ENCODE measurements at places on chromosomes 3 and 15.

DNA sequence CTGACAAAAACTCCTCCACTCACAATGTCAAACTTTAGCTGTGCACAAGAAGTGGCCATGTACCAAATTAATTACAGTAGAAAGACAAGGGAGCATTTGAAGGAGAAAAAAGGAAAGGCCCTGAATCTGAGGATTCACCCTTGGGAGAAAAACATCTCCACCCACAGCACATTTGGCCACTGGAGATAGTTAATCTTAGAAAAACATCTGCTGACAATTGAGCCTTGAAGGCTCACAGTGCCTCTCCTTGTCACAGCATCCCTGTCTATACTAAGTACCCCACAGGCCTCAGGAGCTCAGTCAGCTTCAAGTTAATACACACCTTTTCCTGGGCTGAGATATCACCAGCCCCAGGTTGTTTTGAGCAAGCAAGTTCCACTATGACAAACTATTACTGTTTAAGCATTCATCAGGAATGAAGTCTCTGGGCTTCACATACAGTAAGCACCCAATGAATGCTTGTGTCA, 78.1 kb upstream of the SETMAR start:
- H3K4me1 ChIP-seq = no peaks in the 10 kb centered on the region
- H3K36me3 ChIP-seq = no peaks in the 10 kb centered on the region
- H3K4me3 ChIP-seq = no peak overlapping the region
- DNase-seq = no peak

DNA sequence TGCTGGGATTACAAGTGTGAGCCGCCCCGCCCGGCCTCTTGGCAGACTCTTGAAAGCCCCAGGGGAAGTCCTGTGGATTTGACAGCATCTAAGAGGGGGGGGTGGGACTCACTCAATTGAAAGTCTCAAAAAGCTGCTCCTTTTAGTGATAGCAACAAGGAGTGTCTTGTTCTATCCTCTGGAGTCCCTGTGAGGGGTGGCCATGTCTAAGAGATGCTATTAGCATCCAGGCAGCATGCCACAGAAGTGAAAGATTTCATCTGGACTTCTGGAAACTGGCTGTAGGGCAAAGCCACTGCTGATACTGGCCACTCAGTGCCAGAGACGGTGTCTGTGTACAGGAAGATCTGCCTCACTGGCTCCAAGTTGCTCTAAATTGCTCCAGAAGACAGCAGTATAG, 74.0 kb downstream of the DHX36 start:
- no peaks in the 10 kb centered on the region for H3K4me1 ChIP-seq
- H3K36me3 ChIP-seq = peaks cover 31% of the 10 kb centered on the region
- DNase-seq = no peak
- no peak overlapping the region for H3K27ac ChIP-seq

DNA sequence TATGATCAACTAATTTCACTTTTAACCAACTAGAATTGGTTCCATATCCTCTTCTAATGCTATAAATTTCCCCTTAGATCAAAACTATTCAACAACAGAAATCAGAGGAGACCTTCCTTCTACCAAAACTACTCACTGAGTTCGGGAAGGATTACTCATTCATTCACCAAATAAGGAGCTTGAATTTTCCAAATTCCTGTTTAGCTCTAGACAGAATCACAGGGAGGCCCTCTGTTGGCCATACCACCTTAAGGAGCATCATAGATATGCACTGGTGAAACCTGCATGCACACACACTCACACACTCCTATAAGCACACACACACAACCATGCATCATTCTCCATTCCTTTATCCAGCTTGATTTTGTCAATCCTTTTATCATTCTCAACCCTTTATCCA, 49.0 kb downstream of the SUCLG2 start:
- H3K36me3 ChIP-seq = no peaks in the 10 kb centered on the region
- no peak overlapping the region for H3K4me3 ChIP-seq
- no peaks in the 10 kb centered on the region for H3K27me3 ChIP-seq
- no peak for DNase-seq
- H3K27ac ChIP-seq = no peak overlapping the region

DNA sequence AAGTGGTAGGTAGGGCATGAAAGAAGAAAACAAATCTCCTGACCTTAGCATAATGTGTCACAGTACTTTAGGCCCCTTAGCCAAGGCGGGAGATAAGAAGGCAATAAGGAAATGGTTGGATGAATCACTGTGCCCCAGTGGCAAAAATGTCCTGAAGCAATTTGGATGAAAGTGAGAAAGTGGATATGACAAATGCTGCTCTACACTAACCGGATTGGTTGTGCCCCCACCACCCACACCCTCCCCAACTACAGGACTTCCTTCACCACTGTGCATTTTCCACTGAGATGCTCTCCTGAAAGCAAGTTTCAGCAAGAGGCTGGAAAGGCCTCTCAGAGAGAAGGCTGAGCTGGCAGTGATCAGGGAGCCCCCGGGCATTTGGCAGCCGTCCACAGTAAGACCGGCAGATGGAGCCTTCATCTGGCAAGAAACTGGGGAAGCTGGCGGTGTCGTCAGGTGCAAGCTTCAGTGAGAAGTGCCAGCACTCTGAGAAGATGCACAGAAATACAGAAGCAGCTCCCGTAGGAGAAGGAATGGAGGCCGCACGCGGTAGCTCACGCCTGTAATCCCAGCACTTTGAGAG, 63.8 kb downstream of the ATP1B3 start:
- H3K27me3 ChIP-seq = no peaks in the 10 kb centered on the region
- peaks cover 8% of the 10 kb centered on the region for H3K4me1 ChIP-seq
- no peaks in the 10 kb centered on the region for H3K36me3 ChIP-seq
- H3K4me3 ChIP-seq = peak overlapping the region; percentile 4

- DNase-seq = no peak
- H3K4me1 ChIP-seq = no peaks in the 10 kb centered on the region
These were observed 13.3 kb upstream of the SRPRB start for GRCh38 chr3:133792171-133792763.

- H3K36me3 ChIP-seq = no peaks in the 10 kb centered on the region
- no peak overlapping the region for H3K4me3 ChIP-seq
- H3K27ac ChIP-seq = no peak overlapping the region
These were observed 153.5 kb downstream of the MECOM start for GRCh38 chr3:169509780-169510692.

GRCh38 chr15:27845535-27846369, 253.4 kb downstream of the OCA2 start:
- H3K4me1 ChIP-seq = no peaks in the 10 kb centered on the region
- no peak overlapping the region for H3K4me3 ChIP-seq
- DNase-seq = no peak

GRCh38 chr15:63833021-63833696, 589 bp downstream of the HERC1 start:
- H3K4me3 ChIP-seq = peak overlapping the region; percentile 90
- H3K4me1 ChIP-seq = peaks cover 37% of the 10 kb centered on the region
- DNase-seq = no peak
- H3K36me3 ChIP-seq = no peaks in the 10 kb centered on the region
- peak overlapping the region; percentile 91 for H3K27ac ChIP-seq

DNA sequence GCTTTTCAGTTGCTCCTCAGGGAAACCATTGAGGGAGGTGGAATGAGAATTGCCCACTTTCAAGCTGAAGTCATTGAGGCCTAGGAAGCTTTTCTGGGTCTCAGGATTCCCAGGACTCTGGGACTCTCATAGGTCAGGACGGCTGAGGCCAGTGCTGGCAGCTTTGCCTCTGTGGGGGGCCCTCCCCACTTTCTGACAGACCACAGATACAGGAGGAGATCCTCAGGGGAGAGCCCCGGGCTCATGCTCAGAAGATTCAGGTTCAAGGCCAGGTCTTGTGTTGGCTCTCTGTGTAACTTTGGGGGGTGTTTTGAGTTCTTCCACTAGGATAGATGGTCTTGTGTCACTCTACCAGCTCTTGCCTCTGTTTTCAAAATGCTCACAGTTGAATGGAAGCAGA, 50.0 kb downstream of the SMAD6 start:
- H3K27ac ChIP-seq = no peak overlapping the region
- no peaks in the 10 kb centered on the region for H3K27me3 ChIP-seq
- H3K4me3 ChIP-seq = no peak overlapping the region
- no peaks in the 10 kb centered on the region for H3K36me3 ChIP-seq
- H3K4me1 ChIP-seq = no peaks in the 10 kb centered on the region

DNA sequence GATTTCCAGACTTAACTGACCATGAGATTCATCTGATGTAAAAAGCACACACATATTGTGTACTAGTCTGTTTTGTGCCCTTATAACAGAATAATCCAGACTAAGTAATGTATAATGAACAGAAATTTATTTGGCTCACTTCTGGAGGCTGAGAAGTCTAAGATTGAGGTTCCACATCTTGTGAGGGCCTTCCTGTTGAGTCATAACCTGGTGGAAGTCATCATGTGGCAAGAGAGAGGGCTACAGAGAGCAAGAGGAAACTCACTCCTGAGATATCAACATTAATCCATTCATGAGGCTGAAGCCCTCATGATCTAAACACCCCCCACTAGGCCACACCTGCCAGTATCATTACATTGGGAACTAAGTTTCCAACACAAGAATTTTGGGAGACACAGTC, 977.6 kb downstream of the MCTP2 start:
- no peak overlapping the region for H3K27ac ChIP-seq
- no peak overlapping the region for H3K4me3 ChIP-seq
- no peaks in the 10 kb centered on the region for H3K4me1 ChIP-seq
- no peaks in the 10 kb centered on the region for H3K27me3 ChIP-seq
- no peak for DNase-seq

DNA sequence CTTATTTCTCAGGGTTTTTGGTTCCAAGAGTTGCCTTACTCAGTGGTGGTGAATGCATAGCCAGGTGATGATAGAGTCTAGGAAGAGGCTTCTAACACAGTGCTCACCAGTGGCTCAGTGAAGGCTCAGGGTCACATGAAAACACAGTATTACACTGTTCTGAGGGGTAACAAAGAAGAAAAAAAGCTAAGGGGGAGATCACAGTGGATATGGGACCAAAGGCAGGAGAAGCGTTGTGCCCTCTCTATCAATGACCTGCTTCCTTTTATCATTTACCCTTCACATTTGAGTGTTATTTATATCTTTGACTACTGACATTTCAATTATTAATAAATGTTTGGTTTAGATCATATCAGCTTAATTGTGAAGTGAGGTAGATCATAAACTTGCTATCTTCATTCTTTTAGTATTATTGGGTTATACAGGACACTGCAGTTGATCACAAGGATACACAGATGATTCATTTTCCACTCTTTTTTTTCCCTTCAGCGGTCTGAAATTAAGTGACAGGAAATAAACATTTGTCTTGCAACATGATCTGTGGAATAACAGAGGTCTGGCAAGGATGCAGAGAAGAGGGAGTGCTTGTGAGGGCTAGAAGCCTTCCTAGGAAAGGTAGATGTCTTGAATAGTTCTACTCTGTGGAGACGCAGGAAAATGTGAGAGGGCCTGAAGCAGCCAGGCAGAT, 171.7 kb downstream of the C3orf38 start:
- H3K4me1 ChIP-seq = no peaks in the 10 kb centered on the region
- no peak for DNase-seq
- H3K27me3 ChIP-seq = no peaks in the 10 kb centered on the region
- H3K36me3 ChIP-seq = no peaks in the 10 kb centered on the region

- H3K27ac ChIP-seq = no peak overlapping the region
- H3K36me3 ChIP-seq = no peaks in the 10 kb centered on the region
These were observed 41.3 kb downstream of the METTL6 start for GRCh38 chr3:15385901-15386653.

DNA sequence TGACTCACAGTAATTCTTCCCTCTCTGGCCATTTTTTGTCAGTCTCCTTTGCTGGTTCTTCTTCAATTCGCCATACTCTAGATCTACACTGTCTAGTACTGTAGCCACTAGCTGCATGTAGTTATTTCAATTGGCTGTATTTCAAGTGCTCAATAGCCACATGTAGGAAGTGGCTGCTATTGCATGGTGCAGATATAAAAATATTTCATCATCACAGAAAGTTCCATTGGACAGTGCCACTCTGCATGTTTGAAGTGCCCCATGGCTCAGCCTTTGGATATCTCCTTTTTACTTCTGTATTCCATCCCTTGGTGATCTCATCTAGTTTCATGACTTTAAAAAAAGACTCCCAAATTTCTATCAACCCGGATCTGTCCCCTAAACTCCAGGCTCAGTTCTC, 22.1 kb downstream of the PPP2R3A start:
- no peak overlapping the region for H3K27ac ChIP-seq
- H3K4me3 ChIP-seq = no peak overlapping the region
- H3K4me1 ChIP-seq = peaks cover 16% of the 10 kb centered on the region
- no peaks in the 10 kb centered on the region for H3K27me3 ChIP-seq
- no peak for DNase-seq

DNA sequence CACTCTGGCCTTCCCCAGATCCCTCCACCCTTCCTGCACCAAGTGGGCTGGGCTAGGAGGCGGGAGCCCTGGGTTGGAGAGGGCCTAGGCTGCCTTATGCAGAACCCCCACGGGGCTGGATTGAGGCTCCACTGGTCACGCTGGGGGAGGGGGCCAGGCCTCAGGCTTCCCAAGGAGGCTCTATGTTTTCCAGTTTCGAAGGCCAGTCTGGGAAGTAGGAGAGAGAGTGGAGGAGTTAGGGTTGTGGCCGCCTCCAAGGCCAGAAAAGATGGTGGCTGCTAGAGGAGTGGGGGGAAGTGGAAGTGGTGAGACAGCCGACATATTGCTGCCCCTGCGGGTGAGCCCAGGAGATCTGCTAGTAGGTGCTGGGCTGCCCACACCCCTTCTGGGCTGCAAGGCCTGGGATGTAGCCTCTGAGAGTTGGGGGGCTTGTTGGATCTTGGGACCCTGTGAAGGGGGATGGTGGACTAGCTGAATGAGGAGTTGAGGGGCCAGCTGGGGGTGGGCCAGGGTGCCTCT, 1.2 kb downstream of the GNAI2 start:
- peak overlapping the region; percentile 96 for H3K27ac ChIP-seq
- H3K4me3 ChIP-seq = peak overlapping the region; percentile 91
- peaks cover 49% of the 10 kb centered on the region for H3K4me1 ChIP-seq
- H3K36me3 ChIP-seq = no peaks in the 10 kb centered on the region

DNA sequence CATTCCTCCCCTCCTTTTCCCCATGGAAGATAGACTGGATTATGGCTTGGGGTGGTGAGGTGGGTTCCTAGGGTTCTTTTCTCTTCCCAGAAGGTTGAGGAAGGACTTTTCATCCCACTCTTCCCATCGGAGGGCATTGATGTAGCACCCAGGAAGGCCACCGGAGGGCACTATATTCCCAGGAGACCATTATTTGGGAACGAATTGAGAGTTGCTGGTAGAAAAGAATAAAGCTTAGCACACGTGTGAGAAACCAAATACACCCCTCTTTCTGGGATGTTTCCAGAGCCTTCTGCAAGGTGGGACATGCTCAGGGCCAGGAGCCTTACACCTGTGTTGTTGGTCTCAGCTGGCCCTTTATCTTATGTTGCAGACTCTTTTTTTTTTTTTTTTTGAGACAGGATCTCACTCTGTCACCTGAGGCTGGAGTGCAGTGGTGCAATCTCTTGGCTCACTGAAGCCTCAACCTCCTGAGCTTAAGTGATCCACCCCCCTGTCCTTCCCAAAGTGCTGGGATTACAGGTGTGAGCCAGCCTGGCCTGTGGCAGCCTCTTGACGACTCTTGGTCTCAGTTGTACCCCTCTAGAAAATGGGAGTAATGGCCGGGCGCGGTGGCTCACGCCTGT, 6.3 kb upstream of the CDC25A start:
- no peak overlapping the region for H3K27ac ChIP-seq
- H3K4me3 ChIP-seq = no peak overlapping the region
- DNase-seq = no peak
- no peaks in the 10 kb centered on the region for H3K36me3 ChIP-seq
